ENCODE measurements at places on chromosomes 12 and 14.

GRCh38 chr12:116469344-116469743, 89.8 kb upstream of the MAP1LC3B2 start:
- no peak for DNase-seq

DNA sequence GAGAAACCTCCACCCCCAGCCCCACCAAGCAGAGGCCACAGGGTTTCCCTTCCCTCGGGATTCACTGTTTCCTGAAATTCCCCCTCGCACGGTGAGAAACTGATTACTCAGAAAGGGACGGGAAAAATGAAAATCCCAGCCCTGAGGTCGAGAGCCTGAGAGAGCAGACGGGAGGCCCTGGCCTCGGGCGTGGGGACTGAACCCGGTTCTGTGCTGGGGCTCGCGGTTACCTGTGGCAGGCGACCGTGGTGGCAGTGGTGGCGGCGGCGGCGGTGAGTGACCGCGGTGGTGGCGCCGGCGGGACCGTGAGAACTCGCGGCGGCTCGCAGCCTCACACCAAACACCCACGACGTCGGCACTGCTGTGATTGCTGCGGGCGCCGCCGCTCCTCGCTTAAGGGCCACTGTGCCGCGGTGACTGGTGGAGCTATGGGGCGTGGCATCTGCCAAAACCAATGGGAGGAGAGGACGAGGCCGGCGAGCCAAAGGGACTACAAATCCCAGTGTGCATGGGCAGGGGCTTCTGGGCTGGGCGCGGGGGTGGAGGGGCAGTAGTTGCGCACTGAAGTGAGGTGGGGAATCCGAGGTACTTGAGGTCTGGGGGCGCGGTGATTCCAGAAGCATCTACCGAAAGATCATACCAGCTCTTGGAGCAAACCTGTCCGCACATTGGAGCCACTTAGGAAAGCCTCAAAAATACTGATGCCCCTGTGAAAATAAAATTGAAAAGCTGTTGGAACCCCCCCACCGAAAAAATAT, at the start of gene LGMN:
Gene LGMN (minus strand): TSS at position 369 of the 758 bp plus-strand sequence. CDS start 15,841 bp downstream, outside the sequence.
- peak; percentile 70 for DNase-seq

GRCh38 chr12:50660425-50660822, 103.5 kb upstream of the ATF1 start:
- no peak for DNase-seq

- DNase-seq = no peak
These were observed 17.2 kb downstream of the EML5 start for GRCh38 chr14:88775532-88775931.

GRCh38 chr12:102300824-102301461, 103.3 kb upstream of the PMCH start:
- no peak for DNase-seq

DNA sequence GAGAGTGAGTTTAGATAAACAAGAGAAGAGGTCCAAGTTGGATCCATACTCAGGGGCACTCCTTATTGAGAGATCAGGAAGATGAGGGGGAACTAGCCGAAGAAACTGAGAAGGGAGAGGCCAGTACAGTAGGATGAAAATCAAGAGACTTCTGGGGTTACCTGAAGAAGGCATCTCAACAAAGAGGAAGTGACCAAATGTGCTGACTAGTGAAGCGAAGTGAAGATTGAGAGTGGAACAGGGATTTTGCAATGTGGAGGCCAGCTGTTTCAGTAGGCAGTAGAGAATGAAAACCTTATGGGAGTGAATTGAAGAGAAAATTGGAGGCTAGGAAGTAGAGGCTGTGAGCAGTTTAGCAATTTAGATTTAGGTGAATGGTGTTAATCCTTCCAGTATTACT, 153.0 kb downstream of the SYNE2 start:
- DNase-seq = no peak

- DNase-seq = no peak
These were observed 6.2 kb downstream of the CHST11 start for GRCh38 chr12:104462931-104463339.

DNA sequence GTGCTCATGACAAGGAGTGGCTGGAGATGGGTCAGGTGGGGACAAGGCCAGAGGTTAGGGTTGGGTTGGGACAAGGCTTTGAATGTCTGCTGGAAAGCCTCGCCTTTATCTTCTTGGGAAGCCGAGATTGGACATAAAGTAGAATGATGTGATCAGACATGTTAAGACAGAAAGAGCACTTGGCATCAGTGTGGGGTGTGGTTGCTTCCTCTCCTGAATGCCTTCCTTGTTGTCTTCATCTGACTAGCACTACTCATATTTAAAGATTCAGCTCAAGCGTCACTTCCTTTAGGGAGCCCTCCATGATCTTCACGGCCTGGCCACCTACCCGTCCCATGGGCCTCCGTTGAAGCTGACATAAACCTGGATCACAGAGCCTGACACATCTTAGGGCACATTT, 14.8 kb upstream of the C12orf75 start:
- DNase-seq = no peak

DNA sequence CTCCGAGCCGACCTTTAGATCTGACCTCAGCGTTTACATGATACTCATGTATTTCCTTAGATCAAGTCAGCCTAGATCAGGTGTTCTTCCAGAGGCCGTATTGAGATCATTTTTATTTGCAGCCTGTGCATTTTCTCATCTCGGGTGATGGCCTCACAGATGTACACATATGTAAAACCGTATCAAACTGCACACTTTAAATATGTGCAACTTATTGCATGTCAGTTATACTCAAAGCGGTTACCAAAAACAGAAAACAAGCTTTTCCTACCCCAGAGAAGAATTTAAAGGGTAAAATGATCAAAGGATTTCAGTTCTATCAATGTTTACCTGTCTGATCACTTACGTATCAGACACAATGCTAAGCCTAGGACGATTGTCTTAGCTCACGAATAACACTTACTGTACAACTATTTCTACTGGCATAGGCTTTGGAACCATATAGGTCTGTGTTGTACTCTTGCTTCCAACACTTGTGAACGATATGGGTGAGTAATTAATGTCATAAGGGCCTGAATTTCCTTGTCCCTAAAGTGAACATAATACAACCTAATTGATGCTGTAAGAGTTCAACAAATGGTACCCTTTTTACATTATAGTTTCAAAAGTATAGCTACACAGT, 628 bp upstream of the LLPH start:
- no peak for DNase-seq
